ENCODE measurements at places on chromosomes 13 and 19.

DNA sequence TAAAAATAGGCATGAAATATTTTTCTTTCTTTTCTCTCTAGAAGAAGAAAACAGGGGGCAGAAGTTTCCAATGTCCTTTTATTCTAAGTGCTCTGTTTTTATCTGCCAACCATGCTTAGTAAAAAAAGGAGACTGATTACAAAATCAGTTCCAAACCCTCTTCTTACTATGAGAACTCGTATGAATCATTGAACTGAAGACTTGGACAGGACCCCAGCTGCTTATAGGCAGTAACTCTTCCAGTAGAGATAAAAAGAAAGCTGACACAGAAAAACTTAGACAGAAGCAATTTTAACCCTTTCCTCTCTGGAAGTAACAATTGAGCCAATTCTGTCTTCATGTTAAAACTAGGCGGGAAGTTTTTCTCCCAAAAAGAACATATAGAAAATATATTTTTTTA is 24.5 kb upstream of the FREM2 start:
- no peak for DNase-seq

- DNase-seq, result no peak
Observed at GRCh38 chr13:44758630-44759383, 182.7 kb upstream of the TSC22D1 start.

DNA sequence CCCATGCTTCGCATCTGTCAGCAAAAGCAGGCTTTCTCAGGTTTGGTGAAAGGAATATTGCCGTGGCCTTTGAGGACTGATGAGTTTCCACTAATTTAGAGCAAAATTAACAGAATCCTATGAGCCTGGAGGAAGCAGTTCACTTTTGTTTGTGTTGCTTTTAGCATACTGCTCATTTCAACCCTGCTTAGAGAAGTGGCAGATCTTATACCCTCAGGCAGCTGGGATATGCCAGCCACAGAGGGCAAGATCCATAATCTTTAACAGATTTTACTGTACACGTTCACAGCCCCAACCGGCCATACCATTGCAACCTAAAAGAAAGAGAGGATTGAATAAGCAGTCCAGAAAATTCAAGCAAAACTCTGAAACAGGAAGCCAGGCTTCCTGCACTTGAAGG is 60.5 kb downstream of the COL4A2 start:
- DNase-seq, result no peak

GRCh38 chr13:50915565-50915964 is 6.0 kb downstream of the RNASEH2B start:
- peak; percentile 9 for DNase-seq

DNA sequence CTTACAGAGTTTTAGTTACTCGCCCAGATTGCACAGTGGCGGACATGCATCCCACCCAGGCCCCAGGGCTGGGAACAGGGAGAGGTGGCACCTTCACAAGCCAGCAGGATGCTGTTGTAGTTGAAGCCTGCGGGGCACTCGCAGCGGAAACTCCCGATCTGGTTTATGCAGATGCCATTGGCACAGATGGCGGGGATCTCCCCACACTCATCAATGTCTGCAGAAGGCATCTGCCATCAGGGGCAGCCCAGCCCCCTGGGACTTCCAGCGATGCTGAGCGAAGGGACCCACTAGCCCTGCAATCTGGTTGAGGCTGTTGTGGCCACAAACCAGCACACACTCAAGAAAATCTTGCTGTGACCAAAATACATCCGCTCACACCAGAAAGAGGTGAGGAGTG is 44.6 kb downstream of the CCL25 start:
- DNase-seq, result no peak

DNA sequence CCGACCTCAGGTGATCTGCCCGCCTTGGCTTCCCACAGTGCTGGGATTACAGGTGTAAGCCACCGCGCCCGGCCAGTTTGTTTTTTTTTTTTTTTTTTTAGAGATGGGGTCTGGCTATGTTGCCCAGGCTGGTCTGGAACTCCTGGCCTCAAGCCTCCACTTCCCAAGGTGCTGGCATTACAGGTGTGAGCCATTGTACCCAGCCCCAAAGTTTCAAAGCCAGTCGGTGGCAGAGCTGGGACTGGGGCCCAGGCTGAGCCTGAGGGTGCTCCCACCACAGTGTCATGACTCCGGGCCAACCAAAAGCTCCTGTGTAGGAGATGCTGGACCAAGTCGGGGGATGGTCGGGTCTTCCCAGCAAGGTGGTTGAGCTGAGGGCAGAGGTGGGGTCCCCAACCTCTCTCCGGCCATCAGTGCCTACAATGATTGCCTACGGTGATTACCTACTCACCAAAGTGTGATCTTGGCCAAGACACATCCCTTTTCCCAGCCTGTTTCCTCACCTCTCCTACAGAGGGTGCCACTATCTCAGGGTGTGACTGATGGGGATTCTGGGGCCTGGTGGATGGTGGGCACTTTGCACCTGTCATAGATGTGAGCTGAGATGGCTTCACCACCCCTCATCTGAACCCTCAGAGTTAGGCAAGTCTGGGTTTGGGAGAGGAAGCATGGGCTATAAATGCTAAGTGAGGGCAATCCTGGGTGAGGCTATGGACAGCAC is 5.9 kb upstream of the SAMD1 start:
- DNase-seq, result no peak

GRCh38 chr13:113070855-113071254 is 34.7 kb upstream of the F7 start:
- DNase-seq, result no peak

GRCh38 chr13:50275392-50276063 is 260.3 kb downstream of the KCNRG start:
- no peak for DNase-seq

DNA sequence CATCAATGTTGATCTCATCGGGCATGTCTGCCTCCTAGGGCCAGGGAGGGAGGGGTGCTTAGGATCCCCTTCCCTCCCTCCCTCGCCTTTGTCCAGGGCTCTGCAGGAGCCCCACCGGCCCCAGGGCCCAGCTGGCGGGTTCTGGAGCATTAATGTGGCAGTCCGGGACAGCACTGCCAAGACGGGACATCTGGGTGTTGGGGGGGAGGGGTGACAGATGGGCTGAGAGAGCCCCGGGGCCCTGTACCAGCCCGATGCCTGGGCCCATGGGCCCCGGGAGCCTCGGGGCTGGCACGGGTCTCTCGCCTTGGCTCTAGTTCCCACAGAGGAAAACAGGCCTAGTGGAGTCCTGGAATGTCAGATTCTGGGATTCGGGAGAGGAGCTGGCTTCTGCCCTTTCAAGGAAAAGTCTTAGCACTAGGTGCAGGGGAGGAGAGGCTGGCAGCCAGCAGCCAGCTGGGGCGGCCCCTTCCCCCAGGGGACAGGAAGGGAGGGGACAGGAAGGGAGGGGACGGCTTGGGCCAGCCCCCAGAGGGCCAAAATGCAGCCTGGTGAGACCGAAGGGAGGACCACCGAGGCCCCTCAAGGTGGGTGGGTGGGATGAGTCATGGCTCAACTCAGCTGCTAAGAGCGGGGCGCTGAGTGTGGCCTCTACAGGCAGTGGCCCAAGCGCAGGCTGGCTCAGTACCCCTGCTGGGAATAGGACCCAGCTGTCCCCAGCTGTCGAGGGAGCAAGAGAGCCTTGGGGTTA is 3.1 kb downstream of the PPP1R14A start:
- no peak for DNase-seq

DNA sequence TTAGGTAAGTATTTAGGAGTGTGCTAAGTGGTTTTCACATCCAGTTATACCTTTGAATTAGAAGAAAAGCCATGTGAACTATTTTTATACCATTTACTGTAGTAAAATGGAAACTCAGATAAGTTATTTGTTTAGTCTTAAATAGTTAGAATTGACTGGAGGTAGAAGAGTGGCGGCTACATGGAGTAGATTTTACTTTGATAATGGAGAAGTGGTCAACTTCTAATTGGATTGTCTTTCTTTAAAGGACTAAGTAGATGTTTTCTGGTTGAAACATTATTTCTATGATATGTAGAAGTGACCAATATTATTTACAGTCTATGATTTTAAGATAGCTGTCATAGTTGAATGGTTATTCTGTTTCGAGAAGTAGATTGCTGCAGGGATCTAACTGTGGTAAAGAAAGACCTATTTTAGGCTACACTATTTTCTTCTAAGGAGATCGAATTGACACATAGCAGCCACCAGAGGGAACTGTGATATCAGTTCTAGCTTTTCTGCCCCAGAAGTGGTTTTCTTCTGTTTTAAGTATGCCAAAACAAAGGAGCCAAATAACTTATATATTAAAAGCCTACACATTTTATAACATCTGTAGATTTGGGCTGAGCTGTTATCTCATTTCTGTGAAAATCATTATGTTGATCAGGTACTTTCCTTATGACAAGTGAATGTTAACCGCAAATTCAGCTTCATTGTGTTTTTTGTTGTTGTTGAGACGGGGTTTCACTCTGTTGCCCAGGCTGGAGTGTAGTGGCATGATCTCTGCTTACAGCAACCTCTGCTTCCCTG is 26.1 kb downstream of the ZMYM2 start:
- no peak for DNase-seq

Data from naive thymus-derived CD8-positive, alpha-beta T cell (primary cell).